ENCODE measurements at places on chromosomes 3 and 15.

- no peak for DNase-seq
Observed at GRCh38 chr3:17138246-17139039, 253.7 kb downstream of the PLCL2 start.

DNA sequence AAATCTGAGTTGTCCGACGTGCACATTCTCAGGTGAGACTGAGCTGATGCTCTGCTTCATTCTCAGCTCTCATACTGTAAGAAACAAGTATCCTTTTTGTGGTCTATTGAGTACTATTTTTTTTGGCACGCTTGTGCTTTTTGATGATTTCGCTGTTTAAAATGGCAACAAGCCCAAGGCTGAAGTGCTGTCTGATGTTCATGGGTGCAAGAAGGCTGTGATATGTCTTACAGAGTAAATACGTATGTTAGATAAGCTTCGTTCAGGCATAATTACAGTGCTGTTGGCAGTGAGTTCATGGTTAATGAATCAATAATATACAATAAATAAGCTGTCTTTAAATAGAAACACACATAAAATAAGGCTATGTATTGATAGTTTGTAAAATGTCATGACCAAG is 27.2 kb downstream of the AQR start:
- peak; percentile 84 for DNase-seq

GRCh38 chr3:78177780-78178179 is 1137.9 kb downstream of the ROBO2 start:
- DNase-seq: no peak

DNA sequence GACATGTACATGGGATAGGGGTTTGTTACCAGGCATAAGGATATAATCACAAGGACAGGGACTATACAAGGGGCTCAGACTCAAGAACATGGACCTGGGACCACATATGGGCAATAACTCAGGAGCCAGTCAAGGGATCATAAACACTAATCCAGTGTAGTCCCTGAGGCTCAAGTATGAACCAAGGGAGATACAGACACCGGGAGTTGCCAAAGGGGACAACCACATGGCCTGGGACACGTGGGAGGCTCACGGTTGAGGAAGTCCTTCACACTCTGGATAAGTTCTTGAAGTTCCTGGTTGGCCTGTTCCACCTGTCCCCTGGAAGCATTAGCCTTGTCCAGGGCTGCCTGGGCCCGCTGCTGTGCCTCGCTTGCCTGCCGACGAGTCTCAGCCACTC is 1.8 kb upstream of the USP19 start:
- DNase-seq: no peak

- no peak for DNase-seq
Observed at GRCh38 chr3:31384117-31384516, 148.6 kb upstream of the STT3B start.

GRCh38 chr15:37789397-37789786 is 145.0 kb upstream of the TMCO5A start:
- no peak for DNase-seq

DNA sequence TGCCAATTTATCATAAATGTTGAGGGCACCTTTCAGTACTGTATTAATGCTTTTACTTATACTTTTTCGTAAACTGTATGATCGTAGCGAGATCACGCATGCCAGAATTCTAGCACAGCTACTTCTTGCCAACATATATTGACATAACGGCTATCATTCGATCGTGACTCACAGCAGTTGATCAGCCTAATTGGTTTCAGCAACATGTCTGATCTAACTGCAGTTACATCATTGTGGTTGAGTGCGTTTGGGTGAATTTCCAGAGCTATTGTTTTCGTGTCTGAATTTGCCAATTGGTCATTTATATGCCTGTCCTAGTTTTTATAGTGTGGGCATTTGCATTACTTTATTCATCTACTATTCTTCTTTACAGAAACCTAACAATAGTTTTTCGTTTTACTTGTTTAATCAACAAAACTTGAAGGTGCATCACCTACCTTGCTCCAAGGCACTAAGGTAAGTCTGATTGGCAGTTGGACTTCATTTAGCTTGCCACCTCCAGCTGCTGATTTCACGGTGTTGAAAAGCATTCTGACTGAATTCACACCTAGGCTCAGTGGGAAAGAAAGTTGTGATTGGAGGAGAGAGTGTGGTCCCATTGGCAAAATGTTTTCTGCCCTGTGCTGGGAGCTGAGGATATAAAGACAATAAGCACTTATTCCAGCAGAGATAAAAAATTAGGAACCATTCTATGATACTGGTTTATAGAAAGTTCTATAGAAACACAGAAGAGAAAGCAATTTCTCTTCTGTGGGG is 120.9 kb upstream of the RGMA start:
- no peak for DNase-seq

DNA sequence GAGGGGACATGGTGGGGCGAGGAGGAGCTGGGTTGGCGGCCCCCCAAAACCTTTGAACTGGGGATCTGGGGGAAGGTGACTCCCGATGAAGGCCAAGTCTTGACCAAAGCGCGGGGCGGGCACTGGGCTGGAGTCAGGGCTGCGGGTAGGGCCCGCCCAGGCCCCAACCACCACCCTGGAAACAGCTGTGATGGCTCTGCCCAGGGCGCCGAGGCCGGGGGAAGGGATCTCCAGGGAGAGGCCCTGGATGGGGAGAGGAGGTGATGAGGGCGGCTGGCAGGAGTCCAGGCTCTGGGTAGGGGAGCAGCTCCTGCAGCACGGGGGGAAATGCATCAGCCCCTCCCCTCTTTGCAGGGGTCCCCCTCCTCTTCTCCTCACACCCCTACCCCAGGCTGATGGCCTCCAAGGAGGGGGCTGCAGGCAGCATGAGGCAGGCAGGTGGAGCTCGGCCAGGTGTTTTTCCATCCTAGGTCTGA is 5.9 kb upstream of the C15orf39 start:
- no peak for DNase-seq

DNA sequence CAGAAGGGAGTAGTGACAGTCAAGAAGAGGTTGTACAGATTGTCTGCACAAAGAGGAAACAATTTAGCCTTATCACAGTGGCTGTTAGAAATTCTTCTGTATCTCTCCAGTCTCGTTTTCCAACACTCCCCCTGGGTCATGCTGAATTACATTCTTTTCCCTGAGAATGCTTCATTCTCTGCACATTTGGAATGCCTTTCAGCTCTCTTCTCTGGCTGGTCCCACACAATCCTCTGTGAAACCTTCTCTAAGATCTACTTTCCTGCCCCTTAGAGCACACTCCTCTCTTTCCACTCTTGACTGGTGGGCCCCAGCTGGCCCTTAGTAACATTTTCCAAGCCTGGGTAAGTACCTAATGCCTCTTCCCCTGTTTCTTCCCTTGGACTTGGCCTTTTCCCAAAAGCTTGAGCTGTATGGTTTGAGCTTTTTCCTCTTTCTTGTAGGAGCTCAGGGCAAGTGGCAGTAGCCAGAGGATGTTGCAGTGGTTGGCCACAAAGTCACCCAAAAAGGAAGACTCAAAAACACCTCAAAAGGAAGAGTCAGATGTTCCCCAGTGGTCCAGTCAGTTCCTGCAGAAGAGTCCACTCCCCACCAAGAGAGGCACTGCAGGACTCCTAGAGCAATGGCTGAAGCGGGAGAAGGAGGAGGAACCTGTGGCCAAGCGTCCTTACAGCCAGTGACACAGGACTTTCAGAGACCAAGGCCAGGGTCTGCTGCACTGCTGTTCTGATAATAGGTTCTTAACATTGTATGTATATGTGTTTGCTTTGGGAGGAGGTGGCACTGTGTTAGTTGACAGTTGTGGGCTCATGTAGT is 25.7 kb downstream of the HMCES start:
- no peak for DNase-seq

GRCh38 chr15:72222393-72222792 is 8.6 kb downstream of the PKM start:
- peak; percentile 35 for DNase-seq

GRCh38 chr15:67863442-67863987 is 23.7 kb upstream of the RNU6-1 start:
- DNase-seq: peak; percentile 73

DNA sequence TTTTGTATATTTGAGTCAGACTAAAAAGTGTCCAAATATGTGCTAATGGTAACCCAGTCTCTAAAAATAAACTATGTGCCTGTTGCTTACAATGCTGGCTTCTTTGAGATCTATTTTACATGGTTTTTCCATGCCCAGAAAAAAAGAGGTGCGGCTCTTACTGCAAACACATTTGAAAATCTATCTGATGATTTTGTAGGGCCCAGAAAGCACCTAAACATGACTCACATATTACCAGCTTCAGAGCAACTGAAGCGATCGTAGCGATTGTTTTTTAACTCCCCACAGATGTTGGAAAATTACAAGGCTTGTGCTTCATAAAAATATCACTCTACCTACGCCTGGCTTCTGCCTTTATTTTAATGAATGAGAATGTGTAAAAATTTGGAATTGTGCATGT is 53.5 kb downstream of the SUCNR1 start:
- DNase-seq: peak; percentile 88

- no peak for DNase-seq
Observed at GRCh38 chr3:117016378-117016777, 306.8 kb downstream of the TUSC7 start.

- DNase-seq: no peak
Observed at GRCh38 chr3:138374573-138375134, 26.3 kb downstream of the MRAS start.

DNA sequence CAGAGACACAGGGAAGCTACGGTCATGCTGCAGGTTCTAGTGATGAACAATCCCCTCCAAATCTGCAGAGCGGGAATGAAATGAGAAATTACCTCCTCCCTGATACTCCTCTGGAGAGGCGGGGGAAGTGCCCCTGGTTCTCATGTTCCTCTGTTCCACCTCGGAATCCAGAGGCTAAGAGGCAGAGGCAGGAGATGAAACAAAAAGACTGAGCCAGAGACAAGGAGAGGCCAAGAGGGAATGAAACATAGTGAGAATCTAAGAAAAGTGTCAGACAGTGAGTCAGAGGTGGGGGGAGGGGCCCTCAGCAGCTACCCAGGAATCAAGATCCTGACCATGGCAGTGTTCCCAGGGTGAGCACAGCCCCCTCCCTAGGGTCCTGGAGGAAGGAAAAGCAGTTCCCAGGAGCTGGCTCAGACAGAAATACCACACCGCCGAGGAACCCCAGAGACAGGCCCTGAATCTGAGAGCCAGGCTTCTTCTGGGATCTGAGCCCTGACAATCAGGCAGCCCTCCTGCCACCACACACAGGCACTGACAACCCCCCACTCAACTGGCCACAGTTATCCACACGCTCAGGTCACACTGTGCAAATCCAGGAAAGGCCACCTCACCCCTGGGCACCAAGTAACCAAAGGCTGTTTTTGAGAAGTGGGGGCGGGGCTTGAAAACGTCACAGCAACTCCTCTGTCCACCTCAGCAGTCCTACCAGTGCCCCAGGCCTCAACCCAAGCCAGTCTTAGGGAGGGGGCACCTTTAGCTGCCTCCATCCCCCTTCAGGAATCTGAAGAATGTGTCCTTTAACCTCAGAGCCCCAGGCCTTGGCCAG is 2.4 kb downstream of the CSRNP1 start:
- DNase-seq: peak; percentile 98

- no peak for DNase-seq
Observed at GRCh38 chr3:28586325-28586724, 237.7 kb upstream of the AZI2 start.

DNA sequence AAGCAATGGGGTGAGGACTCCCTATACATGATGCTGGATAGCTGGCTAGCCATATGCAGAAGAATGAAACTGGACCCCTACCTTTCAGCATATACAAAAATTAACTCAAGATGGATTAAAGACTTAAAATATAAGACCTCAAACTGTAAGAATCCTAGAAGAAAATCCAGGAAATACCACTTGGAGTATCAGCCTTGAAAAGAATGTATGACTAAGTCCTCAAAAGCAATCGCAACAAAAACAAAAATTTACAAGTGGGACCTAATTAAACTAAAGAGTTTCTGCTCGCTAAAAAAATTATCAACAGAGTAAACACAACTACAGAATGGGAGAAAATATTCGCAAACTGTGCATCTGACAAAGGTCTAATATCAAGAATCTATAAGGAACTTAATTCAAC is 94.3 kb downstream of the XRN1 start:
- DNase-seq: peak; percentile 60

GRCh38 chr3:127254033-127254644 is 33.7 kb downstream of the PRR20G start:
- no peak for DNase-seq

DNA sequence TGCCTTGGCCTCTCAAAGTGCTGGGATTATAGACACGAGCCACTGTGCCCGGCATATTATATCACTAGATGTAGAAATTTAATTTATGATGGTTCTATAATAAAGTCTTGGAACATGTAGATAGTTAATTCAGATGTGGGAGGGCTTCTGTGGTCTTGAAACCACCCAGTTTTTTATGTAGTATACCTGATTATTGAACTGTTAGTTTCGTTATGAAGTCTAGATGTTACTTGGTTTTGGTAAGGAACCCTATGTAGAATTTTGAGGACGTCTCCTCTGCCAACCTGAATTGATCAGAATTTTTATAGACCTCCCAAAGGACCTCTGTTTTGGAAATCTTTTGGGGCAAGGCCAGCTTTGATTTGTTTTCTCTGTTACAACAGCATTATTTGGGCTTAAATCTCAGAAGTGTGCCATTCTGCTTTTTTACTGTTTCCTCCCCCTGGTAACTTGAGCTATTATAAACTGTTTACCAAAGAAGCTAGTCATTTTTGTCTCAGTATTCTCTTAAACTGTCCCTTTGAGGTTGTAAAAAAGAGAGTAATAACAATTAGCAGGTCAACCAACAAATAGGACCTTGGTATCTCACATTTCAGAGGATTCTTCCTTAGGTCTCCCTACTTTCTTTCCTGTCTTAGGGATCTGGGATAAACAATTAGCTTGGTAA is 20.8 kb downstream of the AKAP13 start:
- no peak for DNase-seq

- DNase-seq: peak; percentile 72
Observed at GRCh38 chr3:64457811-64458210, 230.0 kb downstream of the ADAMTS9 start.

DNA sequence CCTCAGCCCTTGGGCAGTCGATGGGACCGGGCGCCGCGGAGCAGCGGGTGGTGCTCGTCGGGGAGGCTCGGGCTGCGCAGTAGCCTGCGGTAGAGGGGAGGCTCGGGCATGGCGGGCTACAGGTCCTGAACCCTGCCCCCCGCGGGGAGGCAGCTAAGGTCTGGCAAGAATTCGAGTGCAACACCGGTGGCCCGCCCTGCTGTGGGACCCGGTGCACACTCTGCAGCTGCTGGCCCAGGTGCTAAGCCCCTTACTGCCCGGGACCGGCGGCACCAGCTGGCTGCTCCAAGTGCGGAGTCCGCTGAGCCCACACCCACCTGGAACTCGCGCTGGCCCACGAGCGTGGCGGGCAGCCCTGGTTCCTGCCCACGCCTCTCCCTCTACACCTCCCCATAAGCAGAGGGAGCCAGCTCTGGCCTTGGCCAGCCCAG is 377.7 kb upstream of the RBMS3 start:
- no peak for DNase-seq
